NCI-H1105 (cell line): ENCODE measurements at places on chromosomes 2 and 18.

DNA sequence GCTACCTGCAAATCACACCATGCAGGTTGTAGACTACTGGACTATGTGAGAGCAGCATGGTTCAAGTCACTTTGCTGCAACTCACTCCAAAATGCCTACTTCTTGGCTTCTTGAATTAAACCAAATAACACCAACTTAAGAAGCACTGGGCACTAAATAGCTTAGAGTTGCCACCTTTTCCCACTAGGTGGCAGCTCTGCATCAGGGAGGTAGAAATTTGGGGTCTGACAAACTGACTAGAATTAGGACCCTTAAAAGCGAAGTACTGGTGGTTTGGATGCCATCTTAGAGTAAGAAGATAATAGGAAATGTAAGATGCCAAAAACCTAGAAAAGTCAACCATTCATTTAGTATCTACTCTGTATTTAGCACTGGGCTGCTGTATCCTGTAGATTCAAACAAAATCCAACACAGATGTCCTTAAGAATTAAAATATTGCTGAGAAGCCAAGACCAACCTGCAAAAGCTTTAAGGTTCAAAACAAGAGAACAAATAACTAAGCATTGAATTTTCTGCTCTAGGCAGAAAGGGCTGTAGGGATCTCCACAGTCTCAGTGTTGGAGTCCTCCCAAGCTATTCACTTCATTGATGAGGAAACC, 65.5 kb downstream of the CCBE1 start:
- DNase-seq: peak; percentile 41

DNA sequence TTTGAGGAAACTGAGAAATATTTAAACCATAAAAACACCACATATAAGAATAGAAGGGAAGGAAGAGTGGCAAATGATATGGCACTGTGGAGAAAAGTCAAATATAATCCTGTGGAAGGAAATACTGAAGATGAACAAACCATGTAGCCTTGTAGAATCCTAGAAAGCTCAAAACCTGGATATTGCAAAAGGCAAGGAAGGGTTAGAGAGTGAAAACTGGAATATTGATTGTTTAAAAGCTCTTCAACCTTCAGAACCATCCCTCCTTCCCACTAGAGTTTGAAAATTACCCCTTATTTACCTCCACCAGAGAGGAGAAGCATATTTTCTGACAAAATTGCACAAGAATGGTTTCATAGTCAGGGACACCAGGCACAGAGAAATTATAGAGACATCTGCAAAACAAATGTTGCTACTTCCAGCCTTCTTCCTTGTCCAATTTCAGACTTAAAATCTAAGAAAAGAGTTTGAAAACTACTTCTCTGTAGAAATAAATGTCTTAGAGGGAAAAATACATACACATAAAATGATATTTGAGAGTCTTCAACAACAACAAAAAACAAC, 48.0 kb downstream of the ANTXR1 start:
- no peak for DNase-seq

DNA sequence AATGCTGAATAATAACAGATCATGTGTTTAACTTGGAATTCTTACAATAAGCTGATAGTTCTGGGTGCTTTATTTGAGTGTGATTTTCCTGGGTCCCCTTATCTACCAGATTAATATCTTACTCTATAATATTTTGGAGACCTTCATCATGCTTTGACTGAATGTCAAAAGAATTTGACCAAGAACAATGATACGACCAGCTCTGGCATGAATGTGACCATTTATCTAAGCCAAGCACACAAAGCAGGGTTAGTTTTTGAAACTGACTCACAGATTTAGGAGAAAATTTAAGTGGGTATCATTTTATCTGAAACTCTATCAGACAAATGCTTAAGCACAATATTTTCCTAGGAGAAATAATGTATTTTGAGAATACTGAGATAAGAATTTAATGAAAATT, 677.0 kb downstream of the NYAP2 start:
- no peak for DNase-seq

GRCh38 chr2:54957321-54957999, 92.8 kb downstream of the RTN4 start:
- DNase-seq: peak; percentile 60

DNA sequence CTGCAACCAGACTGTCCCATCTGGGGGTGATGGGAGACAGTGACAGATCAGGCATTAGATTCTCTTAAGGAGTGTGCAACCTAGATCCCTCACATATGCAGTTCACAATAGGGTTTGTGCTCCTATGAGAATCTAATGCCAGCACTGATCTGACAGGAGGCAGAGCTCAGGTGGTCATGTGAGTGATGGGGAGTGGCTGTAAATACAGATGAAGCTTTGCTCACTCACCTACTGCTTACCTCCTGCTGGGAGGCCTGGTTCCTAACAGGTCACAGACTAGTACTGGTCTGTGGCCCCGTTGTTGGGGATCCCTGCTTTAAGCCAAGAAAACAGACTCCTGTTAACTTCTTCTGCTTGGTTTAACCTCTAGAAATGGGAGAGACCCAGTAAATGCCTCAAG, 3.2 kb downstream of the CYP27A1 start:
- DNase-seq: no peak

DNA sequence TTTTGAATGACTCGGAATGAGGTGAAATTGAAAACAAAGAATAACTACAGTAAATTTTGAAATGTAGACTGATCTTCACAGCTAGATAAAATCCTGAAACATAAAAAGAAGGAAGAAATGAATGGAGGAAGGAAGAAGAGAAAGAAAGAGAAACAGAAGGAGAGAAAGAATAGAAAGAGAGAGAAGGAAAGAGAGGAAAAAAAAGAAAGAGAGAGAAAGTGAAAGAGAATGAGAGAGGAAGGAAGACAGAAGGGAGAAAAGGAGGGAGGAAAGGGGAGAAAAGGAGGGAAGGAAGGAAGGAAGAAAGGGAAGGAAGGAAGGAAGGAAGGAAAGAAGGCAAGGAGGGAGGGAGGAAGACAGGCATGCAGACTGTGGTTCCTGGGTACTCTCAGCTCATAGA, 982.6 kb downstream of the BCL11A start:
- no peak for DNase-seq

GRCh38 chr2:127133793-127134192, 26.8 kb upstream of the BIN1 start:
- DNase-seq: no peak

GRCh38 chr2:36530983-36531354, 67.0 kb downstream of the FEZ2 start:
- no peak for DNase-seq

DNA sequence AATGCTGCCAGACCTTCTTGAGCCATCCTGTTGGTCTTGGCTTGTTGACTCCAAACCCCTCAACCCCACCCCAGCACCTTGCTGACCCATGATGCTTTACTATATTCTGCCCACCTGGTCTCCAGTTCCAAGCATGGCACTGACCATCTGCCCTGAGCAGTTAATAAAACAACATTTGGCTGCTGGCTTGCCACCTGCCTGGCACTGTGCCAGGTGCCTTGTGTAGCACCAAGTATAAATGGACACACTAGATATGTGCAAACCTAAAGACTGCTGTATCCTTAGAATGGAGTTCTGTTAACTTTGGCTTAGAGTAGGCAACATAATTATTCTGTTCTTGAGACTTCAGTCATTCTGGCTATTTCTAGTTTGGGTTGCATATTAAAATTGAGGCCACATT, 91.4 kb downstream of the ACSL3 start:
- DNase-seq: peak; percentile 80

- no peak for DNase-seq
Observed at GRCh38 chr2:223010641-223011040, 41.3 kb upstream of the KCNE4 start.

DNA sequence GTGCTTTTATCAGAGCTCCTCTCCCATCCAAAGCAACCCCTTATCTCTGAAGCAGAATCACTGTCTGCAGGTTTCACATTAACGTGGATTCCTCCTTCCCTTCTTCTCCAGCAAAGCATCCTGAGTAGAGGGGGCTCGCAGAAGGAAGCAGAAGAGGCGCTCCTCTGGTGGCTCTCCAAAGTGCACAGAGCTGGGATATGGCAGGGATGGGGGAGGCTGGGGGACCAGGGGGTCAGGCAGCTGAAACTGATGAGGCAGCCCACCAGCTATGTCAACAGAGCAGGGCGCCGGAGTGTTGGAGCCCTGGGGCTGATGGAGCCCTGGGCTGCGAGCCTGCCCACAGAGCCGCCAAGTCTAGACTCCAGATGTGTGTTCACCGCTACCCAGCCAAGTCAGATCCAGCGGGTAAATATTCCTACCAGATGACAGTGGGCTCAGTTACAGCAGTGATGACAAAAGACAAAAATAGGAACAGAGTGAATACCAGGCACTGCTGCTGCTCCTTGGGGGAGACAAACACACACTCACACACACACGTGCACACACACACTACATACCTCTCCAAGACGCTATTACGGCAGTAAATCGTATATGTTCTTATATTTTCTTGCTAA, 678.3 kb upstream of the ID2 start:
- no peak for DNase-seq

DNA sequence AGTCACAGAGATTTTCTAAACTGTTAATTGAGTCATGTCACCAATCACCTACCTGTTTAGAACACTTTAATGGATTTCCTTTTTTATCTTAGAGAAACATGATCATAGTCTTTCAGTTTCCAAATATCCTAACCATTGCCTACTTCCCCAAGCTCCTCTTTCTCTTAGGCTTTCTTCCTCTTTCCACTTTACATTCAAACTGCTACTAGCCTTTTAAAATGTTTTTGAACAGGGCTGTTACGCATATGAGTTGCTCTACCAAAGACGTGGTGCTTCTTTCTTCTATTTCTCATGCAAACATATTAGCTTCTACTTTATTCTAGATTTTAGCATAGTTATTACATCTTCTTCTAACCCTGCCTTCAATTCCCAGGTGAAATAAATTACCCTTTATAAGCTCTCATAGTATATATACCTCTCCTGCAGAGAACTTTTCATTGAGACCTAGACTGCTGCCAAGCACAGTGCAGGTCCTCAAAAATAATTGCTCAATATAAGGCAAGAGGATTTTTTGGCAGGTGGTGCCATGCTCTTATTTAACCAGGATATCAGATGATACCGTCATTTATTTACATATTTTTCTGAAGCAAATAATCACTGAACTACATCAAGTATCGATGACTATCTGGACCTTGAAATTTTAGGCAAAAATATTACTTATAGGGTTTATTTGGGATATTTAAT, 937.1 kb downstream of the TSN start:
- peak; percentile 52 for DNase-seq

DNA sequence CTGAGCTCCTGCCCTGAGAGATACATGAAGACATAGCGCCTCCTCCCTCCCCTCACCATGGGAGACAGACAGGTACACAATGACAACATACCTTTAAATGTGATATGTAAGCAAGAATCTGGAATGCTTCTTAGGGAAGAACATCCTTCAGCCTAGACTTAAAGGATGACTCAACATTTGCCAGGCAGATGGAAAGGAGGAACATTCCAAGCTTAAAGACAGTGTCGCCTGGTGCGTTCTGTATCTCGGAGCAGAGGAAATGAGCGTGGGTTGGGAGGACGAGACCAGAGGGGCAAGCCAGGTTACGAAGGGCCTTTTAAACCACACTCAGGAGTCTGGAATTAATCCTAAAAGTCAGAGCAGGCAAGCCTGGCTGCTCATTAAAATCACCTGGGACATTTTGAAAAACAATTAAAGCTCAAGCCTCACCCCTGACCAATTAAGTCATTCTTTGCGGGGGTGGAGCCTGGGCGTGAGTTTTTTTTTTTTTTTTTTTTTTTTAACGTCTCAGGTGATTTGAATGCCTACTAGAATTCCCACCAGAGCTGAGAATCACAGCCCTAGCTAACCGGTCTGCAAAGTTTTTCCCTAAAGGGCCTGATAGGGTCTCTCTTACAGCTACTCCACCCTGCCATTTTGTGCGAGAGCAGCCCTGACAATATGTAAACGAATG, 131.2 kb upstream of the SEC11C start:
- no peak for DNase-seq

- no peak for DNase-seq
Observed at GRCh38 chr2:165876269-165876668, 77.3 kb downstream of the TTC21B start.

DNA sequence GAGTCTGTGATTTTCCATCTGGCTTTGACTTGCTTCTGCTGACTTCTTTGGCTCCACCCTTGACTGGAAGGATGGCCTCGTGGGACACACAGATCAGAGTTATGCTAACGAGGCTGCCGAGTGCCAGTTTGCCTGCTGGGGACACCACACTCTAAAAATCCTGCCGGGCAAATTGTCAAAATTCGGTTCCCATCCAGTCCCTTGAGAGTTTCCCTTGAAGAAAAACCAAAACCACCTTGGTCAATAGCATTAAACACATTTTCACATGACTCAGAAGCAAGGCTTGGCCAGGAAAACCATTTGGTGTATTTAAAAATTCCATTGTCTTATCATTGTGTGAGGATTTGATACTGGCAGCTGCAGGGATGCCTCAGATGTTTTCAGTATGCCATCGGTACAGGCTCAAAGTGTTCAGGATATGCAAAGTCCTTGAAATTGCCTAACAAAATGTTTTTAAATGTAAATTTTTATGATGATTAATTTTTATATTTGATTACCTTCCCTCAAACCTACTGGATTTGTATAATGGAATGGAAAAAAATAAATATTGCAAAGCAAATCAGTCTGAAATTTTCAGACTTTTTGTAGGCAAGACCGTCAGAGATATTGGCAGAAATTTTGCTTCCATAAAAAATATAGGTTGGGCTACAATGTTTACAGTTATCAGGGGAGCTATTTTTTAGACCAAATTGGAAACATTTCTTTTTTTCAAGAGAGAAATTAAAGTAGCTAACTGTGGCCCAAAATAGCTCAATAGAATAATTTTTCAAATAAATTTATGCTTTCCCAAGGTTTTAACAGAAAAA, 41.6 kb downstream of the KCNE4 start:
- no peak for DNase-seq

DNA sequence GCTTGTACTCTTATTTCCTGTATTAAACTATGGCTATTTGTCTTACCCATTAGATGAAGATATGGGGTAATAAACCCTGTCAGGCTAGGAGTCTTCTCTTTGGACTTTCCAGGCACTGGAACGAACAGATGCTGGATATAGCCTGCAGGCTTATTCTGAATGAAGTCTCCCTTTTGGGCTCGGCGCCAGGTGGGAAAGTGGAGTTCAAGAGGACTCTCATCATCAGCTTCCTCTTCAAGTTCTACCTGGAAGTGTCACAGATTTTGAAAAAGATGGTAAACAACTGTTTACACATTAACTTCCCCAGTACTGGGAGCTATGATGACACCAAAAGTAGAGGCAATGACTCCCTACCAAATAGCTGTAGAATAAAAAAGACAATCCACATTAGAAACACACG, 27.9 kb downstream of the AOX1 start:
- DNase-seq: no peak

- peak; percentile 30 for DNase-seq
Observed at GRCh38 chr2:237092920-237093781, 7.5 kb downstream of the COPS8 start.

GRCh38 chr2:28201671-28202180, 190.9 kb upstream of the FOSL2 start:
- DNase-seq: no peak

DNA sequence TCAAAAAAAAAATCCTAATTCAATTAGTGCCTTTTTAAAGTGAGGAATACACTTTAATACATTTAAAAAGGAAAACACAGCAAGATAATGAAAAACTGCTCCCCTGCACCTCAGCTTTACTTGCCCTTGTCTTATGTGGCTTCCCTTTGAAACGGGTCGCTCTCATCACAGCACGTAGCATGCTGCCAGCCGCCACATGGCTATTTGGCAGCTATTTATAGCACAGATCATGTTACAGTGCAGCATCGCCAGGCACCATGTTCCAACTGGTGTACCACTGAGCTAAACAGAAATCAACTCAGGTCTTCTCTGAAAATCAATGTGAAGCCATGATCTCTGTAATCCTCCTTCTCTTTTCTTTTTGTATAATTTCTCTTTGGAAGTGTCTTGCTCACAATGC, 65.1 kb downstream of the TMEM182 start:
- DNase-seq: peak; percentile 69
